Jurkat, Clone E6-1 (cell line): ENCODE measurements at places on chromosomes 3 and 15.
A peak's percentile ranks its signal among the peaks of the same experiment; 100 is the strongest.

- DNase-seq = no peak
Measured at GRCh38 chr15:47669221-47669620, 48.1 kb upstream of the SEMA6D start.

DNA sequence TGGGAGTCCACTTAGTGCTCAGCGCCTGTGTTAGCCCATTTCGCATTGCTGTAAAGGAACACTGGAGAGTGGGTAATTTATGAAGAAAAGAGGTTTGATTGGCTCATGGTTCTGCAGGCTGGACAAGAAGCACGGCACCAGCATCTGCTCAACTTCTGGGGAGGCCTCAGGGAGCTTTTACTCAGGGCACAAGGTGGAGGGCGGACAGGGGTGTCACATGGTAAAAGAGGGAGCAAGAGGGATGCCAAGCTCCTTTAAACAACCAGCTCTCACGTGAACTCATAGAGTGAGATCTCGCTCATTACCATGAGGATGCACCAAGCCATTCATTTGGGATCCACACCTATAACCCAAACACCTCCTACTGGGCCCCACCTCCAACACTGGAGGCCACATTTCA is 181.4 kb upstream of the TLE3 start:
- no peak for DNase-seq

- DNase-seq = no peak
Measured at GRCh38 chr3:188581365-188581764, 427.4 kb downstream of the LPP start.

DNA sequence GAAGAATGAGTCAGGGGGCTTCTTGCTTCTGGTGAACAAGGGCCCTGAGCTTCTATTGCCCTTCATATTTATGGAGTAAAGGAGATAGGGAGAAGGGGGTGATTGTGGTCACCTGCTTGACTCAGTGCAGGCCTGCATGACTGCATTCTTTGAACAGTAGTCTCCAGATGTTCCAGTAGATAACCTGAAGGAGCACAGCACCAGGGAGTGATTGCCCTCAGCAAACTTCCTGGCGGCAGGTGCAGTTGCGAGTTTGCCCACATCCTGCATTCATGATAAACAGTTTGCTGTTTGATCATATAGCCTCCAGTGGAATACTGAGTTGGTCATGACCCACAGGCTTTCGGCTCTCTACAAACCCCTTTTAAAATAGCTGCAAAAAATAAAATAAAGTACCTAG is 1632.7 kb downstream of the OTOL1 start:
- DNase-seq = peak; percentile 52

- no peak for DNase-seq
Measured at GRCh38 chr15:72892986-72893385, 109.4 kb upstream of the ADPGK start.

GRCh38 chr3:157071744-157072525 is 88.0 kb downstream of the CCNL1 start:
- no peak for DNase-seq
